ENCODE measurements at places on chromosomes 4 and X. TPM values are rescaled to one million over a fixed set of nuclear protein-coding genes. Genes with fewer than 3 reads are reported as not detected.

DNA sequence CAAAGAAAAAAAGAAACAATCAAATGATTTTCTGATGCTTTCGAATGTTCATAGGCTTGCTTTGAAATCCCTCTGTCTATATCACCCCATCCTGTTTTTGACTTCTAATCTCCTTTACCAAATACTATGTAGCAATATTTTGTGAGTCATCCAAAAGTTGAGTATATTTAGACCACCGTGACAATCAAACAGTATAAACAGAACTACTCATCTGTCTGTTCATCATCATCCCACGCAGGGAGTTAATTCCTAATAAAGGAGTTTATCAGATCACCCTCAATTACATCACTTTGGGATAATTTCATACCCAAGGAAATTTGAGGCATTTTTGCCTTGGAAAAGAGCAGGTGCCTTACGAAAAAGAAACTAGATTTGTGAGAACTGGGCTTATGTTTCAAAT is 212.9 kb downstream of the CBR4 start:
- H3K27me3 ChIP-seq = no peaks in the 10 kb centered on the region
- peaks cover 18% of the 10 kb centered on the region for H3K4me1 ChIP-seq
- no peak for DNase-seq
- H3K27ac ChIP-seq = peak overlapping the region; percentile 53
- no peaks in the 10 kb centered on the region for H3K36me3 ChIP-seq

Gene CXCL9
- total RNA-seq = 0.75 TPM

Gene RNF212
- 9.8 TPM for total RNA-seq

Gene BANK1
- 19.7 TPM for total RNA-seq

DNA sequence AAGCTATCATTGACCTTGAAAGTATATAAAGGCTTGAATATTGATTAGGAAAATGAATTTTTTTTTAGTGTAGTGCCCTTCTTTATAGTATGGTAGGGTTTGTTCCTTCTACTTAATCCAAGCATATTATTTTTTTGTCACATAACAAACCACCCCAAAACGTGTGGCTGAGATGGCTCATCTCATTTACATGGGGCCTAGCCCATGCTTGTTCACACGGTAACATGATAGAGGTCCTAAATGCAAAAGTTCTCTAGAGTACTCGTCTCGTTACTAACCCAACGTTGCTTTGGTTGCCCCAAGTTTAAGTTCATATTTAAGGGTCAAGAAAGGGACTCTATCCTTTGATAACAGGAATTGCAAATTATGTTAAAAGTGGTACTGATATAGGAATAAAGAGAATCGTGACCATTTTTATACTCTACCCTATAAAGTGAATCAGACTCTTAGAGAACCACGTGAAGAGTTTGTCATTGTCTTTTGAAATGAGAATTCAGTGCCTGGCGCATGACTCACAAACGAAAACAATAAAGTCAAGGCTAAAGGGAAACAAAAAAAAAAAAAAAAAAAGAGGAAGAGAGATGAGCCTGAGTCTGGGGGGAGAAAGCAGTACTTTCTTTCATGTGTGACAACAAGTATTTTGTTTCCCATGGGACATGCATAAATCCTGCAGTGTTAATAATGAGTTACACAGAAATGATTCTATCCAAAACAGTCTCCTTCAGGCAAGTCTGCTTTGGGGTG is 402.8 kb upstream of the NWD2 start:
- no peak overlapping the region for H3K4me3 ChIP-seq
- no peaks in the 10 kb centered on the region for H3K27me3 ChIP-seq
- no peaks in the 10 kb centered on the region for H3K36me3 ChIP-seq
- H3K4me1 ChIP-seq = no peaks in the 10 kb centered on the region
- H3K27ac ChIP-seq = no peak overlapping the region

DNA sequence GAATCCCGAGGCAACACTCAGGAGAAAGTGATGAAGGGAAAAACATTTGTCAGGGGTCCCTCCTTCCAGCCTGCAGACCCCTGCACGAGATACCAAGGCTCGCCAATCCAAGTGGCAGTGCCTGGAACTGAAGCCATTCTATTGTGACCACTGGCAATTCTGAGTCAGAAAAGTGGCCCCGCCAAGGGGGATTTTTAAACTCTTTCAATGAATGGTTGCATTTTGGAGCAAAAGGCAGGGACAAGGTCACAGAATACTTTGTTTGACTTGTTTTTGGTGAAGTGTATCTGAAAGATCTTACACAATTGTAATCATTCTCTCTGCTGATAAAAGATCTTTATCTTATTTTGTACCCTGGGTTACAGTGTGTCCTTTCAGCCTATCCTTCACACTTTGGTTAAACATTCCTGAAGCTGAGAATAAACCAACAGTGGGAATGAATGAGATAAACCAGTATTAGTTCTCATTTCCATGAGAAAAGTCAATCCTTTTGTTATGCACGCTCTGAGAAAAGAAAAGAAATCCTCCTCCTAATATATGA is 115.9 kb upstream of the PDLIM3 start:
- DNase-seq = no peak
- H3K36me3 ChIP-seq = peaks cover 40% of the 10 kb centered on the region
- H3K27ac ChIP-seq = no peak overlapping the region
- H3K27me3 ChIP-seq = no peaks in the 10 kb centered on the region

DNA sequence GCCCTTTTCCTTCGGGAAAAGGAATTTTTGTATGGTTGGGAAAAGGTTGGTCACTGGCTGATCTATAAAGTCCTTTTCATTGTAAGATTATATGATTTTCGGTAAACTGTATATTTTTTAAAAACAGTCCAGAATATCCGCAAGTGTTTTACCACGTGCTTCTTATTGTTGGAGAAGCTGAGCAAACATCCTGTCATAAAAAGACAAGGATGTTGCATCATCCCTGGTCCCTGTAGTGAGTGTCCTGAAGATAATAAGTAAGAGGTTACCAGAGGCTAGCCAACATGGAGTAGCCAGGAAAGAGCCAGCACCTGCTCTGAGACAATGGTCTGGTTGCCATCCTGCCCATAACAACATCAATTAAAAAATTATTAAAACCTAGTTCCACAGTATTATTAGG is 5.1 kb downstream of the CXCL9 start:
- no peak overlapping the region for H3K4me3 ChIP-seq
- H3K4me1 ChIP-seq = no peaks in the 10 kb centered on the region
- DNase-seq = no peak
- H3K27me3 ChIP-seq = no peaks in the 10 kb centered on the region

DNA sequence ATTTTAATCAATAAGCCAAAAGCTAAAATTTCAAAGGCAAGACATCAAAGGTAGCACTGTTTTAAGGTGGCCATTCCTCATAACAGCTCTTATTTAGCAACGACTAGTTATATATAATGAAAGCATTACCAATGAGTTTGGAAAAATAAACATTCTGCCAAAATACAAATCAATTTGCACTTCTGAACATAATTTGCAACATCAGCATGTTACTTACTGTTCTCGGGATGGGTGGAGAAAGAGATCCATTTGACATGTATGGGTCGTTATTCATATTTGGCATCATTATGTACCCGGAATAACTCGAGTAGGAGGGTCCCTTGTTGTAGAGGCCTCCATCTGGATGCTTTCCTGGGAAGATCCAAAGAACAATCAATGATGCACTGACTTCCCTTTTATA is 5.4 kb downstream of the LEF1 start:
- H3K4me1 ChIP-seq = peaks cover 16% of the 10 kb centered on the region
- H3K36me3 ChIP-seq = no peaks in the 10 kb centered on the region
- H3K27me3 ChIP-seq = no peaks in the 10 kb centered on the region
- no peak for DNase-seq

Gene LEF1
- total RNA-seq = 24.3 TPM

GRCh38 chrX:10121787-10122186 is 35.0 kb upstream of the CLCN4 start:
- H3K36me3 ChIP-seq = peaks cover 5% of the 10 kb centered on the region
- H3K27ac ChIP-seq = no peak overlapping the region
- H3K27me3 ChIP-seq = no peaks in the 10 kb centered on the region
- no peaks in the 10 kb centered on the region for H3K4me1 ChIP-seq
- H3K4me3 ChIP-seq = no peak overlapping the region

Gene ZNF41
- 11.1 TPM for total RNA-seq

DNA sequence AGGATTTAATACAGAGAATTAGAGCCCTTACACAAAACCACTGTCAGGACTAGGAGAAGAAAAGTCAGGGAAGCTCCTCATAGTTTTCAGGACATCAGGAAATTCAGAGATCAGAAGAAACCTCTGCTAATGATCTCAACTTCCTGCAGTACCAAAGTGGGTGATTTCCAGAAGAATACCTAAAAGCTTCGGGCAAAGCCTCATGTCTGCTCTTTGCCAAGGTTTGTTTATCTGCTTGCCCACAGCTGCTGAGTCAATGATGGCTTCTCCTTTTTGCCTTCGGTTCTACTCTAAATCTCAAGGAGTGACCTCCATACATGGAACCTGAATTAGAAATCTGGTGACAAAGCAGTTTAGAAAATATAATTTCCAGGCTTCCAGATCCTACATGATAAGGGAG is 68.4 kb downstream of the USP38 start:
- no peaks in the 10 kb centered on the region for H3K36me3 ChIP-seq
- no peaks in the 10 kb centered on the region for H3K4me1 ChIP-seq
- no peak overlapping the region for H3K4me3 ChIP-seq
- DNase-seq = no peak
